ENCODE measurements at places on chromosomes 2 and 18. TPM values are rescaled to one million over a fixed set of nuclear protein-coding genes. Genes with fewer than 3 reads are reported as not detected.

- DNase-seq: no peak
Observed at GRCh38 chr2:229314117-229314516, 43.0 kb upstream of the PID1 start.

GRCh38 chr2:216519154-216519762, 20.6 kb downstream of the RPL37A start:
- no peak for DNase-seq

GRCh38 chr2:199590321-199591203, 132.8 kb upstream of the SATB2 start:
- no peak for DNase-seq

RAB6C gene
- total RNA-seq: 0.25 TPM

DNA sequence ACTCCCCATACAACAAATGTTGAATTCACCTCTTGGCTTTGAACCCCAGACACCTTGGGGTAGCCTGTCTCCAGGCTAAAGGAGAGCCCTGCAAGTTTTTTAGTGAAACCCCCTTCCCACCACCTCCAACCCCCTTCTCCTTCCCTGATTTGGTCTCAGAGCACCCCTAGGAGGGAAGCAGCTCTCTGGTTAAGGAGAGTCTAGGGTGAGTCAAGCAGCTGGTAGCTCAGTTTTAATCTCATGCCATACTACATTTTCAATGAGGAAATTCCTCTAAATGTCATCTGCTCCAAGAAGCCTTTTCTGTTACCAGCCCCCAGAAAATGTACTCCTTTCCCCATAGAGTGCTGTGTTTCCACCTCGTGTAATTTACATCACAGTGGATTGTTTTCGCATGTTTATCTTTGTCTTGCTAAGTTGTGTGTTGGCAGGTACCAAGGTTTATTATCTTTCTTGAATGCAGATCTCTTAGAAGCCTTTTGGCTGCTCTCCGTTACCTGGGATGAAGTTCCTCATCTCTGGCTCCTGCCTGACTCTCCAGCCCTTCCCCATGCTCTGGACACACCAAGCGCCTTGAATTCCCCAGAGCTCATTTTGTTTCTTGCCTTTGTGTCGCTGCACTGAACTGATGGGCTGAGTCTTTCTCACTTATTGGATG, 82.2 kb downstream of the ASAP2 start:
- DNase-seq: no peak

SERPINB7 gene
- total RNA-seq: not detected

BARD1 gene
- total RNA-seq: 11.0 TPM

DNA sequence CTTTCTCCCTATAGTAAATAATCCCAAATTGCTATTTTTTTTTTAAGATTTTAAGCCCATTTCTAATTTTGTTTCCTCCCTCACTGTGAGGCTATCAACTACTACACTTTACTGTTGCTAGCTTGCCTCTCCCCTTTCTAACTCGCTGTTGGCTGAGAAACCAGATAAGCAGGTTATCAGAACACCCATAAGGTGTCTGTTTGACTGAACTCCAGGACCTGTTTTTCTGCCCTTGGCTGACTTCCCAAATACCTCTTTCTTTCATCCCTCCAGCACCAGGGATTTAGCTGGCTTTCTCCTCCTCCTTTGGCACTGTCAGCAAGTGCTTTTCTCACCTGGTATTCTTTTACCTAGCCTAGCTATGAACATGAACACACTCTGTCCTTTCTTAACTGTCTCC, 11.1 kb downstream of the TRAK2 start:
- DNase-seq: no peak

- no peak for DNase-seq
Observed at GRCh38 chr2:188725746-188726360, 248.3 kb upstream of the COL3A1 start.

MEP1B gene
- total RNA-seq: not detected

- no peak for DNase-seq
Observed at GRCh38 chr2:46379213-46380037, 82.2 kb downstream of the EPAS1 start.

DNA sequence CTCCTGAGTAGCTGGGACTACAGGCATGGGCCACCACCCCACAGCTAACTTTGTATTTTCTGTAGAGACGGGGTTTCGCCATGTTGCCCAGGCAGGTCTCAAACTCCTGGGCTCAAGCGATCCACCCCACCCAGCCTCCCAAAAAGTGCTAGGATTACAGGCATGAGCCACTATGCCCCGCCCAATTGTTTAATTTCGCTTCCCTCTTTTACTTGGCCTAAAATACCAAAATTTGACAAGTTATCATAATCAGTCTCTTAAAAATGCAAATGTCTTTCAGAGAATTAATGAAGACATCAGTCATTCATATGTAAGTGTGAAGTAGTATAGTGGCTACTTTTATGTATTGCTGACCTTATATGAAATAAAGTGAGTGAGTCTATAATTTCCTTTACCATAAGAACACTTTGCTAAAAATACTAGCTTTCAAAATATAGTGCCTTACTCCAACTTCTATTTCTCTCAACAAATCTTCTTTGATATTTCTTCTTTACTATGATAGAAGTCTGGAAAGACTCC, 9.8 kb downstream of the FBXO11 start:
- DNase-seq: no peak

DNA sequence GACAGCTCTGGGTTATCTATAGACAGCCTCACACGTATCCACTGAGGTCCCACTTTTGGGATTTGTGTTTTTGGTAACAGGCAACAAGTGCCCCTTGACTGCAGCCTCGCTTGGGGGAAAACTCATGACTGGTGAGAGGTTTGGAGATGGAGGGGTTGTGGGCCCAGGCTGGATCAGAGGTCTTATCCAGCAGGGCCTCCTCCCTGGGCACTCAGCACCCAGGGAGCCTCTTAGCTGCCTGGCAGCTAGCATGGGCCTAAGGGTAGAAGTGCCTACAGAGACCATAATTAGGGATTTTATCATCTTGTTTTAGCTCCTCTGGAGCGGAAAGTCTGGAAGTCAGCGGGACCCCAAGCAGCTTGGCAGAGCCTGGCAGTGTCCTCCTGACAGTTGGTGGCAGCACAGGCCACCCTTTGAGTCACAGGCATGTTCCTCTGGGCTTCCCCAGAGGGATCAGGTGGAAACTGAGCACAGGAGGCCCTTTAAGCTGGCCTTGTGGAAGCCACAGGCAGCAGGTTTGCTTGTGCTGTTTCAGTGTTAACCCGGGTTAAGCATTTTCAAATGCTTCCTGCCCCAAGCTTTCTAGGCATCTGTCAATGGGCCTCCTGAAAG, 143.1 kb downstream of the KCTD1 start:
- peak; percentile 64 for DNase-seq

GPR17 gene
- total RNA-seq: 0.25 TPM

Data from left ventricle myocardium superior (tissue), 1 donor.